ENCODE measurements at places on chromosomes 4 and X. TPM values are rescaled to one million over a fixed set of nuclear protein-coding genes. Genes with fewer than 3 reads are reported as not detected.

- DNase-seq = no peak
Measured at GRCh38 chrX:53595266-53595810, 91.2 kb downstream of the HUWE1 start.

The DCAF12L2 gene
- not detected for total RNA-seq

DNA sequence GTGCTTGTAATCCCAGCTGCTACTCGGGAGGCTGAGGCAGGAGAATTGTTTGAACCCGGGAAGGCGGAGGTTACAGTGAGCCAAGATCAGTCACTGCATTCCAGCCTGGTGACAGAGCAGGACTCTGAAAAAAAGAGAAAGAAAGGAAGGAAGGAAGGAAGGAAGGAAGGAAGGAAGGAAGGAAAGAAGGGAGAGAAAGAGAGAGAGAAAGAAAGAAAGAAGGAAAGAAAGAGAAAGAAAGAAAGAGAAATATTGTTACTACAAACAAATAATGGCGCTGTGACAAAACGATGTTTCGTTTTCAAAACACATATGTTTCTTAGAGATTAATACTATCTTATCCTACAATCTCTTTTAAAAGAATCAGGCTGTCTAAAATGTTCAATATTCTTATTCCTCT, 42.1 kb upstream of the CCDC160 start:
- no peak for DNase-seq

DNA sequence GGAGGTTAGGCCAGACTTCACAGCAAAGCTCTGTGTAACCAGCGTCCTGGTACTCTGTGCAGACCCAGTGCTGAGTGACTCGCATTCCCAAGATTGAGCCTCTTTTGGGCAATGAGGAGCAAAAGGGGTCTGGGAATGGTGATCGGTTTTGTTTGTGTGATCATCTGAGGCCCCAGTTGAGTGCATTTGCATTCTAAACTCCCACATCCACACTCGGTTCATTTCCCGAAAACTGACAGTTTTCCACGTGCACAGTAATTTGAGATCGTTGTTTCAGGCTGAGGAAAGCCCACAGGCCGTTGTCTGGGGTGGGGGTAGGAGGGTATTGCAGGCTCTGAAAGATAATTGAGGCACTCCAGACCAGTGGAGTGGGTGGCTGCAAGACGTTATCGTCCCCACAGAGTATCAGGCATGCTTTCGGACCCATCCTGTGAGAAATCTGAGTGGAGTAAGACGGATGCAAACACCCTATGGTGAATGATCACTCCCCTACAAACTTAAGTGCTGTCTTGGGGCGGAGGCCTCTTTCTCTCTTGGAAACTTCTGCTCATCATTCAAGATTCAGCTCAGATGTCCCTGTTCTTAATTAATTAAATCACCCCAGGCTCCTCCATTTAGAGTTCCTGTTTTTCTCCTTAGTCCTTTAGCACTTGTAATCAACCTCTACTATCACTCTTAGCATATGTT, 96.1 kb downstream of the AFF1 start:
- no peak for DNase-seq

- no peak for DNase-seq
Measured at GRCh38 chr4:156456830-156457229, 503.2 kb upstream of the CTSO start.

GRCh38 chrX:101785142-101785541, 125.5 kb upstream of the ARMCX2 start:
- DNase-seq = no peak

The SEC31A gene
- 304 TPM for total RNA-seq

DNA sequence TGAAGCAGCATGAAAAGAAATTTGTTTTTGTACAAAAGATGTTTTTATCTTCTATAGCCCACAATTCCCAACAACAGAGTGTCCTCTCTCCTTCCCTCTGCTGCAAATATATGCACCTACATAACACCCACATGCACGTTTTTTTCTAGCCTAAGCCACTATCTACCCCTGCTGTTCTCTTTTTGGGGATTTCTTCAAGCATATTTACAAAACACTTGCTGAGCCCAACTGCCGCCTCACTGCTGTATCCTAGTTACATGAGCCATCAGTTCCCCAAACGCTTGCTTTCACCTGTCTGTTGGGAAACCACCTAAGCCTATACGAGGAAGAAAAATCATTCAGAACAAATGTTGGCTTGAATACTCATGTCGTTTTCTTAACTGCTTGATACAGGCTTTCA, 127.2 kb downstream of the CHRNA9 start:
- DNase-seq = no peak

Data from glomerular endothelial cell (primary cell).